ENCODE measurements at places on chromosomes 13 and 19.

DNA sequence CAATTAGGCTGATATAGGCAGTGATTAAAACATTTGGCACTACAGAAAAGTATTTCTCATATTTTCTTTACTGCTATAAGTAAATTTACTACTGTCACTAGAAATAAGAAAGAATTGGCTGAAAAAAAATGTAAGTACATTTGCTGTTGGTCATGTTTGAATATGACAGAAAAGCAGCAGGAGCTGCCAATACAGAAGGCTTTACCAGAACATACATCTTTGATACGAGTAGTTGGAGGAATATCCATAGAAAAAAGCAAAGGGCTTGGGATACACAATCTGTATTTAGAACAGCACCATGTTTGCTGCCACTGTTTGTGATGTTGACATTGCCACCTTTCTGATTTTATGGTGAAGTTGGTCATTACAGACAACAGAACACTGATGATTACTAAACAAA lies 21.6 kb downstream of the PCDH9 start:
- no peak for DNase-seq

- no peak for DNase-seq
Measured at GRCh38 chr13:74796157-74796556, 662.0 kb upstream of the KLF12 start.

DNA sequence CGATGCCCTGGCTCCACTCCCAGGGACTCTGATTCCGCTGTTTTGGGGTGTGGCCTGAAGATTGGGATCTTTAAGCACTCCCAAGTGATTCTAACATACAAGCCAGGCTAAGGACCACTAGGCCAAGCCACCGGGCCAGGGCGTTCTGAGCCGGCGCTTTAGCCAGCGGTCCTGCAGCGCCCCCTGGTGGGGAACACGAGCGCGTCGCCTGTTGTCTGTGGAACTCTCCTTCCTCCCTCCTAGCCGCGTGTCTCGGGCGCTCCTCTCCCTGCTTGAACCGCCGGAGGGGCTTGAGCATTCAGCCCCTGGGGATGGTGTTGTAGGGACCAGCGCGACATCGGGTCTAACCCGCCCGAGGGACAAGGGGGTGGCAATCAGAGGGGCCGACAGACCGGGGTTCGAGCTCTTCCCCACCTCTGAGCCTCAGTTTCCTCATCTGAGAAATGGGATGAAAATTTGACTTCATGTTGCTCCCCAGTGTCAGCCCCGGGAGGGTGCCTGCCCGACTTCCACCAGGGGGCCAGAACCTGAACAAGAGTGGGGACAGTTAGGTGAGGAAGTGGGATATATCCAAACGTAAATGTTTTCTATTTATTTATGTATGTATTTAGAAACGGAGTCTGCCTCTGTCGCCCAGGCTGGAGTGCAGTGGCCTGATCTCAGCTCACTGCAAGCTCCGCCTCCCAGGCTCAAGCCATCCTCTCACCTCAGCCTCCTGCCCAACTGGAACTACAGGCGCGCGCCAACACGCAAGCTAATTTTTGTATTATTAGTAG lies 18.0 kb upstream of the PNMA8B start:
- peak; percentile 69 for DNase-seq

- DNase-seq, result no peak
Measured at GRCh38 chr13:71772361-71772760, 94.6 kb downstream of the DACH1 start.

- DNase-seq, result no peak
Measured at GRCh38 chr19:41699231-41699967, 9.0 kb upstream of the CEACAM5 start.

DNA sequence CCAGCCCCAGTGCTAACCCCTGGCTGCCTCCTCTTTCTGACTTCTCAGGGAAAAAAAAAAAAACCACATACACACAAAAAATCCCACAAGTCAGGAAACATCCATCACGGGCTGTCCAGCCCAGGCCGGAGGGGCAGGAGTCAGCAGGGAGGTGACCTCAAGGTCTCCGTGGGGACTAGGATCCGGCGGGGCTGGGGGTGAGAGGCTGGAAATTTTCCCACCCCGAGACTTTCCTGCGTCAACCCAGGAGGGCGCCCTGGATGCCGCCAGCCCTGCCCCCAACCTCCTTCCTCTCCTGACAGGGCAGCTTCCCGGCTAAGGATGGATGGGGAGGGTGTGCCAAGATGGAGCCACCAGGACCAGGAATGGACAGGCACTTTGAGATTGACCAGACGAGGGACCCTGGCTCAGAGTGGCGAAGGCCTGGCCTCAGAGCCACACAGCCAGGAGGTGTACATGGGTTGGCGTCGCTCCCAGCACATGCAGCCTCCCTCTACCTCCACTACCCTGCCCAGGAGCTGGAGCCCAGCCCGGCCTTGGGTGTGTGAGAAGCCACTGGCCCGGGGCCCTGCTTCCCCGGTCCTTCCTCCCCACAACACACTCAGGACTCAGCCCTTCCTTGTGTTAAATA lies 33.3 kb downstream of the BLOC1S3 start:
- DNase-seq, result no peak

GRCh38 chr13:52925251-52925650 lies 76.8 kb upstream of the PCDH8 start:
- no peak for DNase-seq

- no peak for DNase-seq
Measured at GRCh38 chr19:18480006-18480691, 41.7 kb downstream of the ELL start.

DNA sequence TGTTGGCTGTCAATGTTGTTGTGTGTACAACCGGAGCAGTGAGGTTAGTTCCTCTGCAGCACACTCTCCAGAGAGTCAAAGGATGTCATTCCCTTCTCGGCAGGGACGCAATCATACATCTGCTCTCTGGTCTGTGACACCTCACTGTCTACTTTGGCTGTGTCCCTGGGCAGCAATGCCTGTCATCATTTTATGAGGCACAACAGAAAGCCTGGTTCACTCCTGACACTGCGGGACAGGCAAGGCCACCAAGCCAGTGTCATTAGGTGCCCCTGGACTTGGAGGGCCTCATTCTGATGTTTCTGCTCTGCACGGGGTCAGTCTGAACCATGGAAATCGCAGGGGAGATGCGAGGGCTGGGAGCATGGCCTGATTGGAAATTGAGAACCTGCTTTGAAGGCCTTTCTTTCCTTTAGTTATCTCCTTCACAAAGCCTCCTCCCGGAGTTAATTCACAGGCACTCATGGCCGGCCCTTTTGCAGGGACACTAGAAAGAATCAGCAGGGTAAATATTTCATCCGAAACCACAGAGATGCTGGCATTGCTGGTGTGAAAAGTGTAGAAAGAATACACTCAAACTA lies 284.4 kb downstream of the ZNF536 start:
- DNase-seq, result no peak

DNA sequence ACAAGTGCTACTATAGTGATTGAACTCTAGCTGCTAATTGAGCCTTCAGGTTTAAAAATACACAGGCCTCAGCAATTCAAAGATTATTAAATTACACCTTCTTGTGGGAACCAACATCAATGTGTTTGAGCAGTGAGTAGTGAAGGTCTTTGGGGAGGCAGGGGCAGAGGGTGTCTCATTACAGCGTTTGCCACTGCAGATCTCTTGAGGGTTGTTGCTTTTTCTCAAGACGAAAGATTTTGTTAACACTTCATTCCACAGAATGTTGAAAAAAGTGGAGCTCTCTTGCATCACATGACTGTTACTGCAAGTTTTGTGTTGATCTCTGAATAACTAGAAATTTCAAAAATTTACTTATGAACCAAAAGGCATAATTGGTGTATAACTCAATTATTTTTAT lies 253.6 kb downstream of the ATP8A2 start:
- DNase-seq, result no peak

- no peak for DNase-seq
Measured at GRCh38 chr19:35085947-35086346, 29.7 kb upstream of the FXYD3 start.

- DNase-seq, result no peak
Measured at GRCh38 chr13:84651288-84651687, 769.0 kb upstream of the SLITRK1 start.

DNA sequence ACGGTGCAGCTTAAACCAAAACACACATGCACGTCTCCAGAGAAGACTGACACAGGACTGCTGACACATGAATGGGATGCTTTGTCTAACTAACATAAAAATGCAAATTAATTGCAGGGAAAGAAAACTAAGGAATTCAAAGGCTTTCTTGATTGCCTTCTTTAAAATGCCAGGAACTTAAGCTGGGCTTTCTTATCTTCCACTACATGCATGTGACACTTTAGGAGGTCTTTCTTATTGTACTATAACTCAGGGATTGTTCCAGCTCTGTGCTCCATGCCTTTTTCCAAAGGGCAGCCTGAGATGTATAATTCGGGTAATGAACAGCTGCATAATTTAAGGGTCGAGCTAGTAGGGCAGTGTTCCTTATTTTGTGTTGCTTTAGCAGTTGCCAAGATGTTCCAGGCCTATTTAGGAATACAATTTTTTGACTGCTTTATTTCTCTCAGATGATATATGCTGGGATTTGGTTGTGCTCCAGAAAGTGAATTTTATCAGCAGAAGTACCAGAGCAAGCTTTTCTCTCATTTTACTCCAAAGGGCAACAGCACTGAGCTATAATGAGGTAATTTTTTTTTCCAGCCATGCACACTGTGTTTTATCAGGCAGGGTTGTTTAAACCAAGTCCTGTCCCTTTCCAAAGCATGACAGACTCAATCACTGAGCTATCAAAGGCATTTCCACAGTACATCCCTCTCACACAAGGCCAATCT lies 885.2 kb downstream of the PCDH9 start:
- DNase-seq, result no peak

GRCh38 chr19:44712864-44713515 lies 14.0 kb downstream of the CEACAM16 start:
- DNase-seq, result no peak

- DNase-seq, result no peak
Measured at GRCh38 chr13:26811581-26811980, 51.0 kb upstream of the GPR12 start.

DNA sequence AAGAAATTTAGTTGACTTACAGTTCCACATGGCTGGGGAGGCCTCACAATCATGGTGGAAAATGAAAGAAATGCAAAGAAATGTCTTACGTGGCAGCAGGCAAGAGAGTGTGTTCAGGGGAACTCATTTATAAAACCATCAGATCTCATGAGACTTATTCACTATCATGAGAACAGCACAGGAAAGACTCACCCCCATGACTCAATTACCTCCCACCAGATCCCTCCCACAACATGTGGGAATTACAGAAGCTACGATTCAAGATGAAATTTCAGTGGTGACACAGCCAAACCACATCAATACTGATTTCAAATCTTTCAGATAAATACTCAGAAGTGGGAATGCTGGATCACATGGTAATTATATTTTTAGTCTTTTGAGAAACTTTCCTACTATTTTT lies 1357.9 kb downstream of the SLITRK5 start:
- no peak for DNase-seq

GRCh38 chr19:48858984-48859710 lies 9.3 kb downstream of the PLEKHA4 start:
- DNase-seq, result peak; percentile 77

DNA sequence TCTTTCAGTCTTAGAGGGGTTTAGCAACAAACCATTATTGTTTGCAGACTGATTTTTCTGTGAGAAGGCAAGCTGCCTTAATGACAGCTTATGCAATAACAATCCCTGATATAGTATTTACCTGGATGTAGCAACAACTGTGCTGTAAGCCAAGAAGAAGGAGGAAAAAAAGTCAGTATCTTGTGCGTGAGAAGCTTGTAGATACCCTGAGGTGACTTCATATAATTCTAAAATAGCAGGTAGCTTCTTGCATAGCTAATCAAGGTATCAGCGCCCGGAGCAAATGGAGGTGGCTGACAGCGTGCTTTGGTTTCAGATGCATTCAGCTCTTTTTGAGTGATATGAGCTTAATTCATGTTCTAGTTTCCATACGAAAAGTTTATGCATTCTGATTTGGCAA lies 309.8 kb downstream of the KLF5 start:
- DNase-seq, result no peak

DNA sequence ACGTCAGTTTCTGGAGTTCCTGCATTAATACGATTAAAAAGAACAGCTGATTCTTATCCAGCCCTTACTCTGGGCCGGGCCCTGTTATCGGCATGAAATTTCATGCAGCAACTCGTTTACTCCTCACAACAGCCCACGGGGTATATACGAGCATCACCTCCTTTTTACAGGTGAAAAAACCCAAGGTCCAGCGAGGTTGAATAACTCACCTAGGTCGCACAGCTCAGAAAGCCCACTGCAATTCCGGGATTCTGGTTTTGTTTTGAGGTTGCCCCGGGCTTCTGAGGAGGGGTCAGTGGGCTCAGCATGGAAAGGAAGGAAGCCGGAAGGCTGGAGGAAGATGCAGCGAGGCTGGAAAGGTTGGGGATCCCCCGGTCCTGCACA lies 577 bp upstream of the ACP7 start:
- no peak for DNase-seq

- no peak for DNase-seq
Measured at GRCh38 chr19:55451965-55452748, 9.1 kb upstream of the SHISA7 start.

DNA sequence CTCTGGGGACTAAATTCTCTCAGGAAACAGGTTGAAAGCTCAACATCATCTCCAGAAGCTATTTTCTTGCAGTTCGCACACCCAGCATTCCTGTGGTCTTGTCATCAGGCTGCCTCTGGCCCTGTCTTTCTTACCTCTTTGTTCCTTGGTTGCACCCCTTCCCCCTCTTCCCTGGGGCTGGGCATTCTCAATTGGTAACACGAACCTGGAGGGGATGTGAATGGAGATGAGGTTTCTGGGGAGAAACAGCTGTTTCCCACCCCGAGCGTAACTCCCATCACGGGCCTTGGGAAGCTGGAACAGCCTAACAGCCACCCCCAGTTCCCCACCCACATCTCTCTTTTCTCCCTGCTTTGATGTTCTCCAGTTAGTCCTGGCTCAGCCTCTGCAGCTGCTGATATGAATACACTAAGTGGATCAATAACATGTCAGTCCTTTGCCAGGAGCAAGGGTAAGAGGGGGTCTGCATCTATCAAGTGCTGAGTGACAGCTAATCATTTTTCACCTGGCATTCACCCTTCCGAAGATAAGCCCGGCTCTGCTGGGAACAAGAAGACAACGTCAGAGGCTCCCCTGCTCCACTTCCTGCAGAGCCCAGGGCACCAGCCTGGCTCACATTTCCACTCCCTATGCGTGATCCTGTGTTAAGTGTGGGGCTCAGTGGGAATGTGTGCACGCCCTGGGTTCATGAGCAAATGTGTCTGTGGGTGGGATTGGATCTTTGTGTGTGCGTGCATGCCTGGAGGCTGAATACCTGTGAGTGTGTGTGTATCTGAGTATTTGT lies 74.0 kb upstream of the KCTD15 start:
- DNase-seq, result no peak

GRCh38 chr13:22298530-22298929 lies 627.7 kb downstream of the FGF9 start:
- no peak for DNase-seq

All from stimulated activated CD4-positive, alpha-beta T cell treated with anti-CD3 and anti-CD28 coated beads, Interleukin-2, amount 100 ng/mL, for 4 hours (primary cell).